ENCODE measurements at places on chromosomes 16 and 17.

GRCh38 chr17:65511316-65511715 is 50.1 kb downstream of the AXIN2 start:
- no peak for DNase-seq

DNA sequence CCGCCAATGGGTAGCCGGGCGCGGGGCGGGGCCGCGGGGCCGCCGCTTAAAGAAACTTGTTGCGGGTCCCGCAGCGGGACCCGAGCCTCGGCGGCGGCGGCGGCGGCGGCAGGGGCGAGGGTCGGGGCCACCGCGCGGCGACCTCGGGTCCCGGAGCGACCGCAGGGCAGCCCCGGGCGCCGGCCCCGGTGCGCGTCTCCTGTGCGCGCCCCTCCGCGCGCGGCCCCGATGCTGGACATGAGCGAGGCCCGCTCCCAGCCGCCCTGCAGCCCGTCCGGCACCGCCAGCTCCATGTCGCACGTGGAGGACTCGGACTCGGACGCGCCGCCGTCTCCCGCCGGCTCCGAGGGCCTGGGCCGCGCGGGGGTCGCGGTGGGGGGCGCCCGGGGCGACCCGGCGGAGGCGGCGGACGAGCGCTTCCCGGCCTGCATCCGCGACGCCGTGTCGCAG is at the start of gene SOX8:
SOX8 (plus strand) TSS at position 76 of the 450 bp plus-strand sequence; CDS start at position 229, 153 bp downstream.
- no peak for DNase-seq

- DNase-seq, result no peak
Observed at GRCh38 chr16:84266451-84266850, 26.6 kb upstream of the KCNG4 start.

DNA sequence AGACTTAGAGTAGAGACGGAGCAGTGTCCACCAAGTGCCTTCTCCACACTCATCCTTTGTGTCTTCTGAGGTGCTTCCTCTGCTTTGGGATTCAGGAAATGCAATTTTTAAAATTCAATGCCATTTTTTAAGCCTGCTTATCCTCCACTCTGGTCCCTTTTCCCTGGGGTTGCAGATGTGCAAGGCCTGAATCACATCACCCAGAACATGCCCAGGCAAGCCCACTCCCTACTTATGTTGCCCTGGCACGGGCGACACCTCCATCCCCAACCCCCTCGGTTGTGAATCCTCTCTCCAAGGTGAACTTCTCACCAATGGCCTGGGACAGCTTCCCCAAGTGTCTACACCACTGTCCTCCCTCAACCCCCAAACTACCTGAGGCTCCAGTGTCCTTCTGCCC is 116.2 kb downstream of the C17orf67 start:
- no peak for DNase-seq

GRCh38 chr16:62272035-62272434 is 235.8 kb upstream of the CDH8 start:
- no peak for DNase-seq

DNA sequence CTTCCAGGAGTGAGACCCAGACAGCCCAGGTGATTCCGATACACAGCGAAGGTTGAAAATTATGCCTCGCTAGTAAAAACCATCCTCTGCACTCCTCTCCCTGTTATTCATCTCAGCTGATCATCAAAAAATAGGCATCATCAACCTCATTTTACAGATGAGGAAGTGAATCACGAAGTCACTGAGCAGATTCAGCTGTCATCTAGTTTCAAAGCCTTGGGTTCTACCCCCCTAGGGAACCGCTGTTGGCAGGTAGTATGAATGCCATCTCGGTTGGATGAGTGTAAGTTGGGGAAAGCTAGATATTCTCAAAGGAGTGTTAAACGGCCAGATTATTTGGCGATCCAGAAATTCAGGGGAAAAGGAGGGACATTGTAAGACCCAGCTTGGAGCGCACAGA is 2.0 kb downstream of the CRYM start:
- no peak for DNase-seq

- DNase-seq, result no peak
Observed at GRCh38 chr16:11328172-11329070, 16.8 kb upstream of the RMI2 start.

DNA sequence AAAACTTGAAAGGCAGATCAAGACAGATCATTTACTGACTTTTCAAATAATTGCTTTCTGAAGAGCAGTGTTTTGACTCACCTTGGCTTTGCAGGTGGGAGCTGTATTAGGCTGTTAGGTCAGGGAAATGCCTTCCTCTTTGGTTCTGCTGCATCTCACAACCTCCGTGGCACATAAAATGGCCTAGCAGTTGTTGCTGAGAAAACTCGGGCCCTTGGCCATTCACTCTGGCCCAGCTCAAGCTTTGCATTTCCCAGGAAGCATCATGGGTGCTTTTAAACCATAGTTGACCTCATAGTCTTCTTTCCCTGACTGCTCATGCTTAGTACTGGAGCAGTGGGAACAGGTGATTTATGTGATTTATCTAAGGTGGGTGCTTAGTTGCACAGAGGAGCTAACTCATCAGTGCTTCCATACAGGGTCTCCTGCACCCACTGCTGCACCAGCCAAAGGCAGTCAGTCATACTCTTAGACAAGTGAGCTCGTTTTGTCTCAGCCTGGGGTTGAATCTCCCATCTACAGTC is 83.6 kb downstream of the KSR1 start:
- DNase-seq, result no peak

GRCh38 chr17:65780111-65780510 is 218.7 kb upstream of the AXIN2 start:
- no peak for DNase-seq

GRCh38 chr17:35489944-35490343 is 41.4 kb upstream of the SLFN13 start:
- DNase-seq, result no peak

All from stimulated activated CD8-positive, alpha-beta memory T cell treated with anti-CD3 and anti-CD28 coated beads, Interleukin-4, amount 100 ng/mL, for 4 hours (primary cell).